ENCODE measurements at places on chromosomes 7 and 10.

DNA sequence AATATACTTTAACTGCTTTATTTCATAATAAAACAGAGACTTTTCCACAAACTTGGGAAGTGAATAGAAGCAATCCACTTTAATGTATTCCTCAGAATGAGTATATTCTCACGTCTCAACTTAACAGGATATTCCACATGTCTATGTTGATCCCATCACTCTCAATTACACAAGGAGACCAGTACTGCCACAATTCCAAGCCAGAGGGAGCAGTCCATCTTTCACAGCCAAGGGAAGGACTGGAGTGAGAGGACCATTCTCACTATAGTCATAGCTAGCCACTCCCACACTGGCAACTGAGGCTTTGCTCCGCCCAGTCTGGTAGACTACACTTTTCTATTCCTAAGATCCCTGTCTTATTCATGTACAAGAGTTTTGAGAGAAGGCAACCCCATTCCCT, 553.9 kb downstream of the CNTNAP2 start:
- DNase-seq: no peak

DNA sequence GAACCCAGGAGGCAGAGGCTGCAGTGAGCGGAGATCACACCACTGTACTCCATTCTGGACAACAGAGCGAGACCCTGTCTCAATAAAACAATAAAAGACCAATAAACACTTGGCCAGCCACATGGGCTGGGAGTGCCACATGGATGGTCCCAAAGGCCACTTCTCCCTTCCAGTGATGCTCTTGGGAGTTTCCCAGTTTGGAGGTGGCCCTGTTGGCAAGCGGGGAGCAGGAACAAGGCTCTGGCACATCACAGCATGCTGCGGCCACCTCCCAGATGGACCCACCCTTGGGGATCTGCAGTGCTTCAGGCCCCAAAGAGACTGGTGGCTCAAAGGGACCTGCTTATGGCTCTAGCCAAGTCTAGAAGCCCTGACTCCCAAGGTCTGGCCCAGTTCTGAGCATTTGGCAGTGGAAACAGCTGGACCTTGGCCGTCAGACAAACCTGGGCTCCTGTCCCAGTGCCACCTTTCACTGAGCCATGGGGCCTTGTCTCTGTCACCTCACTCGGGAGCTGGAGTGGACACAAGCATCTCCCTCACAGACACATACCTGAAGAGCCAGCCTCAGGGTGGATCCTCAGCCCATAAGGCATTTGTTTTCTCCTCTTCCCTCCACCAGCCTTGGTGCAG, 91.7 kb downstream of the COL13A1 start:
- DNase-seq: no peak

GRCh38 chr10:5905854-5906507, 15.9 kb downstream of the FBH1 start:
- DNase-seq: no peak

DNA sequence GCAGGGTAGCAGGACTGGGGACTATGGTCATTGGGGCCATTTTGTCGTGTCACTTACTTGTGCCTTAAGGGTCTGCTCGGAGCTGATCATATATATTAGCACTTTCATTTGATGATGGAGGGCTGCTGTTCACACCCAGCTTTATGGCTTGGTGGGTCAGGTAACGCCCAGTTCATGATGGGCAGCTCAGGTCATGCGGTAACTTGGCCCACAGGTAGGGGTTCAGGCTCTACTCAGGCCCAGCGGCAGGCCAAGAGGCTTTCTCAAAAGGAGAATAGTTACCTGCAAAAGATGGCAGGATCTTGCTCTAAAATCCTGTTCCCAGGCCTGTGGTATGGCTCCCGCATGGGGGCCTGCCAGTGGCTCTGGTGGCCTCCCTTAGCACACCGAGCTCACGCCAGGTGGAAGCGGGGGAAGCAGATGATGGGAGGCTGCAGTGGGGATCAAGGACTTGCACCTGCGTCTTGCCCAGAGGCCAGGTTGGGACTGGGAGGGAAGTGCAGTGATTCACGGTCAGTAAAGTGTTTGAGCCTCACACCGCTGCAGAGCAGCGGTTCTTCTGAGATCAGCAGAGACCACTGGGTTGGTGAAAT, 109.5 kb downstream of the ADCY1 start:
- no peak for DNase-seq

DNA sequence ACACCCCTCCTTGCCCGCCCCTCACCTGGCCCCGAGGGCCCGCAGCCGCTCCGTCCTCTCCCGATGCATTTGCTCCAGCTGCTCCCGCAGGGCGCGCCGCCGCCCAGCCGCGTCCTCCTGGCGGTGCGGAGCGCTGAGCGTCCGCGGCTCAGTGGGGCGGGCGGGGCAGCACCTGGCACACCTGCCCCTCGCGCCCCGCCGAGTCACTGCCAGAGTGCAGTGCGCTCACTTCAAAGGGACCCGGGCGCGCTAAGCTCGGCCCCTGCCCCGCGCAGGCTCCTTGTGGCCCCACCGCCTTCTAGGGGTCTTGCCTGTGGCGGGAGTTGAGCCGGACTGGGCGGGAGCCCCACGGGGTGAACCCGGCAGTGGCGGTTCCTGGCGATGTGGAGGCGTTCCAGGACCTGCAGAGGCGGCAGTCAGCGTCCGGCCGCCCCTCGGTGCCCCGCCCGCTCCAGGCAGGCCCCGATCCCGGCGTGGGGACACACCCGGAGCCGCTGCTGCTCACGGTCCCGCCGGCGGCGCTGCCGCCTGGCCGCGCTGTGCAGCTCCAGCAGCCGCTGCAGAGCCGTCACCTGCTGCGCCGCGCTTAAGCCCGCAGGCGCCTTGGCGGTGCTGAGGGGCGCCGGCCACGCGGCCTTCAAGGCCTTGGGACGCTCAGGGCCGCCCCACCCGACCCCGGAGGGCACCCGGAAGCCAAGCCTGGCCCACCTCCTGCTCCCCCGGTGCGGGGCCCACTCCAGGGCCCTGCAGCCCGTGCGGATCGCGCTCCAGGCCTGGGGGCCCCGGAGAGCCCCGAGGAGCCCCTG, 6.7 kb downstream of the ATP6V1F start:
- no peak for DNase-seq

- no peak for DNase-seq
Observed at GRCh38 chr7:23710000-23710399, at the start of gene STK31. Gene STK31, plus strand, starts transcription at chr7:23710219. Its CDS starts 67 bp downstream, at chr7:23710286.

- no peak for DNase-seq
Observed at GRCh38 chr10:52744057-52744805, 28.4 kb downstream of the MBL2 start.

DNA sequence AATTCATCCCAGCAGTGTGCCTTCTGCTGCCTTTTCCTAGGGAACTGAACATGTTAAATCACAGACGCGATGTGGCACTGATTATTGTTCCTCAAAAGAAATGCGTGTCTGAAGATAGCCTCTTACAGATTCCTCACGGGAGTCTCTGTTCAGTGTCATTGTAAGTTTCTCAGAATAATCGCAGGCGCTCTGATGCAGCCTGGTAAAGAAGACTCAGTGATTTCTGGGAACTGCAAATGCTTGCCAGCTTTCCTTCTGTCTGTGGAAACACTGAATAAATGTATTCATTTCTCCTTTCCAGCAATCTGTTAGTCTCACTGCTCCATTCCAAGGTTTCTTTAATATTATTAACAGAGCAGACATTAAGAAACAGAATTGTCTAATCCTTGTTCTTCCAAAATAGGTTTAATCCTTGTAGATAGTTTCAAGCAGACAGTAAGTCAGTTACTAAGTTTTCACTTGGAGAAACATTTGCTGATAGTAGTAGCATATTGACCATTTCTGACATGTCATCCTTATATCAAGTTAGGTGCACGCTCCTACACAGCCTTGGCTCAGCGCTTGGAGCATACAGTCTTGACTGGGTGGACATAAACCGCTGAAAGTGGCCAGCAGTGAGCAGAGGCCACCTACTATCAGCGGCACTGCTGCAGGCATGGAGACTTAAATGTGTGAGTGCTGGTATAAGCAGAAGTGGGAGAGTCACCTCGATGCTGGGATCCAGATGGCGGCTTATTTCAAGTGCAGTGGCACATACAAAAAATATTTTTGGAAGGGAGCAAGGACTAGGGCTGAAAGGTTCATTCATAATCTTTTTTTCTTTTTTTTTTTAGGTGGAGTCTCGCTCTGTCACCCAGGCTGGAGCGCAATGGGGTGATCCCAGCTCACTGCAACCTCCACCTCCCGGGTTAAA, 27.7 kb downstream of the MMRN2 start:
- no peak for DNase-seq

GRCh38 chr10:51137756-51138529, 63.7 kb downstream of the PRKG1 start:
- DNase-seq: no peak

DNA sequence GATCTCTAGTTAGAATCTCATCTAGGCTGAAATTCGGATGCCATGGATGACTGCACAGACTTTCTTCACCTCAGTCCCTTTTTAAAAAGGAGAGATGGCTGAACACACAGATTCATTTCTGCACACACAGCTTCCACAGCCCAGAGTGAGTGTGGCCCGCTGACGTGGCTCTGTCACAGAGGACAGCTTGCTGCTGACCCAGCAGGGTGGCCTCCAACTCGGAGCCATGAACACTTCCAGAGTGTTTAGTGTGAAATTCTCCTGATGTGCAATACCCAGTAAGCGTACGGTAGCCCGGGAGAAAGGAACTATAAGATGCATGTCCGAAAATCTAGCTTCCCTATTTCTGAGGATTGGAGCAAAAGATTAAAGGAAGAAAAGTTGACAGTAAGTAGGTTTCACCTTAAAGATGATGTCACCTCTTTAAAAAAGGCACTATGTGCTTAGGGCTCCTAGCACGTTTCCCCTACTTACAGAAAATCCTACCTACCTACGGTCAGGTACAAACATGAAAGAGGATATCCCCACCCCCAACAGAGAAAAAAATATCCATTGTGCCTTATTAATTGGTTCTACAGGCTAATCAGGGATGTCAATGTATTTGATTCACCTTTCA, 162.2 kb downstream of the RAPGEF5 start:
- no peak for DNase-seq

DNA sequence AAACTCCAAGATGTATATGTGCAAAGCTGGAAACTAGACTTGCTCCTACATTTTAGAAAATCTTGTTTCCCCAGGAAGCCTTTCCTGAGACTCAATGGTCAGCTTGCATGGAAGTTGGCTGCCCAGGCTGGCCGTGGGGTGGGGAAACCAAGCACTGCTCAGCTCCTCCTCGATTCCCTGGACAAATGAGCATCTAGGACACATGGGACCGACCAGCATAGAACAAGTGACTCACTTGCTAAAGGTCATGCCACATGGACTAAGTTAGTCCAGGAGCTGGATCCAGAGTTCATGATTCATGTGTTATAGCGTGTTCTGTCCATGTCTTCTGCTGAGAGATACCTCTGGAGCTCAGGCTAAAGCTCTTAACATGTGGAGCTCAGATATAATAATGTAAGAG, 6.2 kb downstream of the FAM180A start:
- DNase-seq: no peak

- DNase-seq: no peak
Observed at GRCh38 chr10:10959666-10960065, 58.0 kb upstream of the CELF2 start.

- DNase-seq: peak; percentile 14
Observed at GRCh38 chr7:37311355-37311754, 137.3 kb downstream of the ELMO1 start.

DNA sequence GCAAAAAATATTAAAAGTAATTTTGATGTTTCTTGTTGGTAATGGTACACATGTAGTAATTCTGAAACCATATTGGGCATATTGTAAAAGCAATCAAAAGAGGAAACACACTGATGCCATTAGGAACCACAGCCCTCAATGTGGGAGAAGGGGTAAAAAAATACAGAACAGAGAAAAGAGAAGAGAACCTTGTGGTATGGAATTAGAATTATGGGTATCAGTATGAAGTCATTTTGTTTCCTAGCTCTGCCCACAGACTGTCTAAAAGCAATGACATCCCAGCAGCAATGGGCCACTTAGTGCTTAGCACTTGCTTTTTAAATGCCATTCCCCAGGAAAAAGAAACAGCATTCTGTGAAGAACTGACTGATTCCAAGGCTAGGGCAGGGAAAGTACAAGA, 61.5 kb downstream of the CPVL start:
- no peak for DNase-seq

DNA sequence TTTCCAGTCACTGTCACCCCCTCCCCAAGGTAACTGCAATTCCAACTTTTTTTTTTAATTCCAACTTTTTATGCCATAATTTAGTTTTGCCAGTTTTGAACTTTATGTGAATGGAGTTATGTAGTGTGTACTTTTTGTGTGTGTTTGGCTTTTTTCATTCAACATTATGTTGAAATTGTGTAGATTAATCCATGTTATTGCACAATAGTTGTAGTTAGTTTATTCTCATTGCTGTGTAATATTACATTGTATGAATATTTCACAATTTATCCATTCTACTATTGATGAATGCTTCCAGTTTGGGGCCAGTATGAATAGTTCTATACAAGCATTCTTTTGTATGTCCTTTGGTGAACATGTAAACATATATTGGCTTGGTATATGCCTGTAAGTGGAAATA, 32.5 kb downstream of the MXI1 start:
- no peak for DNase-seq

GRCh38 chr7:120819861-120820260, 38.1 kb downstream of the TSPAN12 start:
- DNase-seq: no peak

DNA sequence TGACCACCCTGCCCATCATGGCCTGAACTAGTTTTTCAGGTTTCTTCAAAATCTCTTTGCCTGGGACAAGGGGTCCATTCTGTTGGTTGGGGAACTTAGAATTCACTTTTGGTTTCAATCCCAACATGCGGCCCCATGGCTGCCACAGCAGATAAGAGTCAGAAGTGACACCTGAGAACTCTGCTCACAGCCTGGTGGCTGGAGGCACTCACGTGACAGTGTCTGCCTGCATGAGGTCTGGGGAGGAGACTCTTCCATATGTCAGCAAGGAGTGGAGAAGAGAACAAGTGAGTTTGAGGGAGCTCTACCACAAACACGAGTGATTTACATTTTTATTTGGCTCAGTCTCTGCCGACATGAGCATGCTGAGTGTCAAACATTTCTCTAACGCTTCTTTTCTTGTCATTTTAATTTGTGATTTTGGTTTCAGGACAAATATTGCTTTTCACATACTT, 370.4 kb downstream of the TNS3 start:
- no peak for DNase-seq

DNA sequence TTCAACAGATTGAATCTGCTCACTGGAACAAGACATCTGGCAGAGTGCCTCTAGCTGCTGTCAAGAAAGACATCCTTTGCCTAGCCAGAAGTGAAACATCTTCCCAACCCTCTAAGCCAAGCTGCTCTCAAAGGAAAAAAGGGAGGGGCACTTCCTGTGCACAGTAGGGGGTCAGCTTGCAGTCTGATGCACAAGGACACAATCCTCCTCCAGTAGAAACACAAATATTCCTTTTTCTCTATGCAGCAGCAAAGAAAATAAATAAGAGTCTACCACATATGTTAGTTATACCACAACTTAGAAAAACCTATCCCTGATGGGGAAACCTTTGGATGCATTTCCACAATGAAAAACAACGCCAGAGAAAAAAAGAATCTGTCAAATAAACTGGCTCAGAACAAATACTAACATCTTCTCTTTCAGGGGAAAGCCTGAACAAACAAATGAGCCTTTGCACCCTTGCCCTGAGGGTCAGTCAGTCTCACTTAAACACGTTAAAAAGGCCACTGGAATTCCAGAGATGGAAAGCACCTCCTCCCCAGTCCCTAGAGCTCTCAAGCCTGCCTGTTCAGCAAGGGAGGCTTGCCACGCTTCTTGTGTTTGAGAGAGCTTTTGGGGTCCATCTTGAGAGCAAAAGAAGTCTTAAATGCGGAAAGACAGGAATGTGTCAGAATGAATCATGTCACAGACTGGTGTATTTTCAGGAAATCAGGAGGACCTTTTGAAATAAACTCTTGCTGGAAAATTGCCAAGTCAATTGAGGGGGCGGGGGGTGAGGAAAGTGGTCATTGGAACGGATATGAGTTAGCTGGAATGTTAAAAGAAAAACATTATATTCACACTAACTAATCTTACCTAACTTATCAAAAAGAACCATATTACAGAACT, 7.5 kb downstream of the LAMB1 start:
- no peak for DNase-seq
